SIG-M5 (cell line): ENCODE measurements at places on chromosomes 12 and 14.

DNA sequence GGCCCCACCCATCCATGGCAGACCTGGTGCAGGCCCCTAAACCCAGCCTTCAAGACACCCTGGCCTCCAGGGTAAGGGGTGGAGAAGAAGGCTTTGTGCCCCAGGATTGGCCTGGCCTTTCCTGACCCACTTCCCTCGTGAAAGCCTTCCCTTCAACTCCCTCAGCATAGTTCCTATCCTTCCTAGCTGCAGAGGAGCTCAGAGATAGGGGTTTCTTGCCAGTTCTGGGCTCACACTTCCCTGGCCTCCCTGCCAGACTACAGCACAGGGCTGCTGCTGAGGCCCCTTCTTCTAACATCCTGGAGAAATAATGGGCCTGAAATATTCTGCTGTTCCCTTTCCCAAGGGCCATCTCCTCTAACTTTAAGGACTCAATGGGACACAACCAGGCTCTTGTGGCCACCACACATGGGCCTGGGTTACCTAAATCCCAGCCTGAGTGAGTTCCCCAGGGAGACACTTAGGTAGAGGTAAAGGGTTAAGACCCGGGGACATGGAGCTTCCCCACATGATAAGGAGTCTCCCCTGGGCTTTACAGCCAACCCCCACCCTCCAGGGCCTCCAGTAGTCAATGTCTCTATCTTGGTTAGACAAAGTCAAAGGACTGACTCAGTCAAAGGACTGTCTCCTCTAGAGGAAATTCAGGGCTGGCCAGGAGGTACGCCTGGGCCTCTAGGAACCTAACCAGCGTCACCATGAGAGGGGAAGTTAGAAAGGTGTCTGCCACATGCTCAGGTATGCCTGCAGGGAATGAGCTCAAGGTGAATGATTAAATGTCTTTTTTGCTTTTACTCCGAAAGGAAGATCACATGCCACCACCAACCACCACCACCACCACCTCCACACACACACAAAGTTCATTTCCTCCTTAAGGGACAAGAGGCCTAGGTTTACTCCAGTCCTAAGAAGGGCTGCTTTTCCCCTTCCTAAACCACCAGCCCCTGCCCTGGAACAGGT, 7.1 kb downstream of the ZFP36L1 start:
- no peak for DNase-seq

DNA sequence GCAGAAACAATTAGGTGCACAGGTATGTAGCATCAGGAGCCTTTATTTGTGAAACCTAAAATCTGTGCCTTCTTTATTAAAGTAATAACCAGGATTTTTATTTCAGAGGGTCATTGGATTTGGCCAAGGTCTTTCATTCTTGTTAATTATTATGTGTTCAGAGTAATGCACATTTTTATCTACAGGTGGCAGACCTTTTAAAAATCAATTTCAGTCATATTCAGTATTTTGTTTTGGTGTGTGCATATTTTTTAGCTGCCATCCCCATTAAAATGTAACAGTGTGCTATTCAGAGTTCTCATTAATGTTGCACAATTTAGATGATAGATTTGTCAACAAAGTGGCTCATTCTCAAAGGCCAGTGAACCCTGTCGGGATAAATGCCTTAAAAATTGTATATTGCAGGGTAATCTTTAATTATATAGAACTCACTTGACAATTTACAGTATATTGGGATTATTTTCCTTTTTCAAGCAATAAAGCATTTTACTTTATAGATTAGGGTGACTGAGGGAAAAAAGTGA, 319.3 kb upstream of the SOX5 start:
- no peak for DNase-seq

DNA sequence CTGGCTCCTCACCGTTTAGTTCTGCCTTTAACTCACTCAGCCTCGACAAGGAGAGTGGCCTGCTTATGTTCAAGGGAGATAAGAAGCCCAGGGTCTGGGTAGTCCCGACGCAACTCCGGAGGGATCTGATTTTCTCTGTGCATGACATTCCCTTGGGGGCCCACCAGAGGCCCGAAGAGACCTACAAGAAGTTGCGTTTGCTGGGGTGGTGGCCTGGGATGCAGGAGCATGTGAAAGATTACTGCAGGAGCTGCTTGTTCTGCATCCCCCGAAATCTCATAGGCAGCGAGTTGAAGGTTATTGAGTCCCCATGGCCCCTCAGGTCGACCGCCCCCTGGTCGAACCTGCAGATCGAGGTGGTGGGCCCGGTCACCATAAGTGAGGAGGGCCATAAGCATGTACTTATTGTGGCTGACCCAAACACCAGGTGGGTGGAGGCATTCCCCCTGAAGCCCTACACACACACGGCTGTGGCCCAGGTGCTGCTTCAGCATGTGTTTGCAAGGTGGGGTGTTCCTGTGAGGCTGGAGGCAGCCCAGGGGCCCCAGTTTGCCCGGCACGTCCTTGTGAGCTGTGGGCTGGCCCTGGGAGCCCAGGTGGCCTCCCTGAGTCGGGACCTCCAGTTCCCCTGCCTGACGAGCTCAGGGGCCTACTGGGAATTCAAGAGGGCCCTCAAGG, 13.1 kb downstream of the CBLN3 start:
- no peak for DNase-seq

- no peak for DNase-seq
Measured at GRCh38 chr14:100617410-100618317, 30.4 kb upstream of the BEGAIN start.

DNA sequence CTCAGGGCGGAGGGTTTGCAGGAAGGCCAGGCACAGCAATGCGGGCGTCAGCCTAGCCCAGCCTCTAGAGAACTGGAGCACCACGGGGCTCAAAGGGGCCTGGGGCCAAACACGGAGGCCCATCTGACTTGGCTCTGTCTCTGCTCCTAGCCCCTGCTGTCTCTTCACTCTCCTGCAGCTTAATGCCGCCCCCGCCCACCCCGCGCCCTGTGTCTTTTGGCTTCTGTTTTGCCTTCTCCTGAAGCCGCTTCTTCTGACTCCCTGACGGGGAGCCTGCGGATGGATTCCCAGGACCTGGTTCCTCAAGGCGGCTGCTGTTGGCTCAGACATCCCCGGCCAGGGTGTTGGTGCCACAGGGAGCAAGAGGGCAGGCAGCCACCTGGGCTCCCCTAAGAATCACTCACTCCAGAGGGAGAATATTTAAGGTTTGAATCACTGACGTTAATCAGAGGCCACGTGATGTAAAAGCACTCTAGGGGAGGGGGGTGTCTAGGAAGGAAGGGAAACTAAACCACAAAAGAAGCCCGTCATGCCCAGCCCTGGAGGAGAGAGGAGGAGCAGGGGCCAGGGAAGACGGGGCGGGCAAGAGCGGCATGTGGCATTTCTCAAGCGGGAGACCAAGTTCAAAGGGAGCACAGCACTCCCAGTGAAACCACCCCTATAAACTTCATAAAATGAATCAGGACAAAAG, 36.9 kb upstream of the PRMT8 start:
- DNase-seq: no peak

GRCh38 chr12:90211017-90211416, 502.4 kb upstream of the ATP2B1 start:
- DNase-seq: no peak

GRCh38 chr12:41213648-41214047, 25.5 kb downstream of the PDZRN4 start:
- DNase-seq: no peak

- peak; percentile 81 for DNase-seq
Measured at GRCh38 chr12:75641031-75641780, 129.8 kb upstream of the KRR1 start.

- no peak for DNase-seq
Measured at GRCh38 chr12:4499186-4499585, 39.5 kb upstream of the RAD51AP1 start.
